Prostate gland (tissue), 2 donors: ENCODE measurements at places on chromosomes 11 and 22. TPM values are rescaled to one million over a fixed set of nuclear protein-coding genes. Genes with fewer than 3 reads are reported as not detected.

DNA sequence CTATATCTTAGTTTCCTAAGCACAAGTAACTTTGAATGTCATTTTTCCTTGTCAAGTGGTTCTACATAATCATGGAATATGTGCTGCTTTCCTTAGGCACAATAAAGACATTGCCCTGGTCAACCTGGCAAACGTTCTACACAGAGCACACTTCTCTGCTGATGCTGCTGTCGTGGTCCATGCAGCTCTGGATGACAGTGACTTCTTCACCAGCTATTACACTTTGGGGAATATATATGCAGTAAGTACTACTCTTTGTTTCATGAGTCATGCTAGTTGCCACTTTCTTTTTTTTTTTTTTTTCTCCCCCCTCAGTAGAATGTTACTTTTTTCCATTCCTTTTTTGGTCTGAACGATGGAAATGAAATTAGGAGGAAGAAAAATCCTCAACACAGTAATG is 38.5 kb downstream of the TTC17 start:
- no peaks in the 10 kb centered on the region for H3K4me1 ChIP-seq
- no peak overlapping the region for H3K4me3 ChIP-seq
- no peak overlapping the region for H3K27ac ChIP-seq
- no peaks in the 10 kb centered on the region for H3K36me3 ChIP-seq
- no peak for DNase-seq

- no peak for DNase-seq
- H3K27me3 ChIP-seq, result peaks cover under 1% of the 10 kb centered on the region
- no peak overlapping the region for H3K4me3 ChIP-seq
- H3K4me1 ChIP-seq, result no peaks in the 10 kb centered on the region
- no peak overlapping the region for H3K27ac ChIP-seq
These were observed 489.5 kb upstream of the B3GAT1 start for GRCh38 chr11:134901542-134901941.

GRCh38 chr22:19016081-19016766 is 80.1 kb upstream of the PRODH start:
- no peaks in the 10 kb centered on the region for H3K27me3 ChIP-seq
- no peaks in the 10 kb centered on the region for H3K4me1 ChIP-seq
- H3K27ac ChIP-seq, result no peak overlapping the region
- DNase-seq, result no peak

Gene LYVE1
- total RNA-seq, result 9.8 TPM

GRCh38 chr11:36389811-36390210 is 93.7 kb downstream of the PRR5L start:
- H3K27me3 ChIP-seq, result no peaks in the 10 kb centered on the region
- H3K36me3 ChIP-seq, result no peaks in the 10 kb centered on the region
- no peak for DNase-seq
- H3K27ac ChIP-seq, result no peak overlapping the region
- no peak overlapping the region for H3K4me3 ChIP-seq

GRCh38 chr11:118438314-118438931 is 2.1 kb downstream of the KMT2A start:
- peak overlapping the region; percentile 97 for H3K4me3 ChIP-seq
- H3K27ac ChIP-seq, result peak overlapping the region; percentile 97
- no peaks in the 10 kb centered on the region for H3K36me3 ChIP-seq
- DNase-seq, result peak; percentile 68

- no peak overlapping the region for H3K27ac ChIP-seq
- no peak for DNase-seq
- H3K4me1 ChIP-seq, result no peaks in the 10 kb centered on the region
- H3K36me3 ChIP-seq, result no peaks in the 10 kb centered on the region
These were observed 53.1 kb upstream of the CLNS1A start for GRCh38 chr11:77690649-77691048.

GRCh38 chr11:114215871-114216795 is 80.1 kb upstream of the NNMT start:
- DNase-seq, result no peak
- no peaks in the 10 kb centered on the region for H3K36me3 ChIP-seq
- H3K4me1 ChIP-seq, result peaks cover 23% of the 10 kb centered on the region
- H3K4me3 ChIP-seq, result no peak overlapping the region
- no peak overlapping the region for H3K27ac ChIP-seq

- no peaks in the 10 kb centered on the region for H3K4me1 ChIP-seq
- no peak overlapping the region for H3K4me3 ChIP-seq
- H3K36me3 ChIP-seq, result no peaks in the 10 kb centered on the region
- H3K27me3 ChIP-seq, result no peaks in the 10 kb centered on the region
- H3K27ac ChIP-seq, result no peak overlapping the region
These were observed 9.3 kb downstream of the MTFP1 start for GRCh38 chr22:30434843-30435242.

DNA sequence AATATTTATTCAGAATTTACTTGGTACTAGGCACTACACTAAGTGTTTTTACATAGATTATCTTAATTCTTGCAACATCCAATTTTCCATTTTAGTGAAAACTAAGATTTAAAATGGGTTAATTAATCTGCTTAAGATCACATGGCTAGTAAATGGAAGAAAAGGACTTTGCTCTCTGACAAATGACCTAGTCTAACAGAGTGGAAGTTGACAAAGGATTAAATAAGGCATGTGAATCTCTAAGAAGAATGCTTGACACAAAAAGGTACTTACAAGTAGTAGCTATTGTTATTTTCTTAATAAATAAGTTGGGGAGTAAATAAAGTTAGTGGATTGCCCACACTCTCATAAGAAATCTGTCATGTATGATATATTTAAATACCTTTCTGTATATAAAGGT is 584.8 kb downstream of the DLG2 start:
- H3K36me3 ChIP-seq, result no peaks in the 10 kb centered on the region
- no peak for DNase-seq
- H3K4me1 ChIP-seq, result no peaks in the 10 kb centered on the region
- no peaks in the 10 kb centered on the region for H3K27me3 ChIP-seq
- H3K4me3 ChIP-seq, result no peak overlapping the region

DNA sequence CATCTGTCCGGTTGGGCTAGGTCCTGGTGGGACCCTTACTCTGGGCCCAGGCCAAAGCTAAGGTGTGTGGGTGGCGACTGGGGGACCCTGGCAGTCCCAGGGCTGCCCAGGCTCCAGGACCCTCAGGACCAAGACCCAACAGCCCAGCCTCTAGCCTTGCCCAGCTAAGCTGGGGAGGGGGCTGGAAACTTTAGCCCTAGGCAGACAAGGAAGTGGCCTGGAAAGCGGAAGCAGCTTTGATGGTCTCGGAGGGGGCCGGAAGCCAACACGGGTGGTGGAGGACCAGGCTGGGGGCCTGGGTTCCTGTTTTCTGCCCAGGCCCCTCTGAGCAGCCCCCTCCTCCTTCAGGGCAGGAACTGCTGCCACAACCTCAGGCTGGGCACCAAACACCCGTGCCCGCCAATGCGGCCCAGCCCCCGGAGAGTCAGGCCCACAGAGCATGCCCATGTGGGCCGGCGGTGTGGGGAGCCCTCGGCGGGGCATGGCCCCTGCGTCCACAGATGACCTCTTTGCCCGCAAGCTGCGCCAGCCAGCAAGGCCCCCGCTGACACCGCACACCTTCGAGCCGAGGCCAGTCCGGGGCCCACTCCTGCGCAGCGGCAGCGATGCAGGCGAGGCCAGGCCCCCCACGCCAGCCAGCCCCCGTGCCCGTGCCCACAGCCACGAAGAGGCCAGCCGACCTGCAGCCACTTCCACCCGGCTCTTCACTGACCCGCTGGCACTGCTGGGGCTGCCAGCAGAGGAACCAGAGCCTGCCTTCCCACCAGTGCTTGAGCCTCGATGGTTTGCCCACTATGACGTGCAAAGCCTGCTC is 2.8 kb downstream of the SIPA1 start:
- H3K4me3 ChIP-seq, result no peak overlapping the region
- no peak for DNase-seq
- H3K27ac ChIP-seq, result peak overlapping the region; percentile 19
- H3K36me3 ChIP-seq, result peaks cover 8% of the 10 kb centered on the region
- no peaks in the 10 kb centered on the region for H3K4me1 ChIP-seq

- H3K4me3 ChIP-seq, result no peak overlapping the region
- no peaks in the 10 kb centered on the region for H3K36me3 ChIP-seq
- DNase-seq, result no peak
- H3K27me3 ChIP-seq, result no peaks in the 10 kb centered on the region
- H3K27ac ChIP-seq, result no peak overlapping the region
These were observed 94.6 kb upstream of the RCN1 start for GRCh38 chr11:31996159-31996881.

Gene TST
- 58.1 TPM for total RNA-seq

Gene TSPAN18
- total RNA-seq, result 6.6 TPM

Gene TRPC6
- 4.1 TPM for total RNA-seq

- H3K4me1 ChIP-seq, result no peaks in the 10 kb centered on the region
- DNase-seq, result no peak
- H3K4me3 ChIP-seq, result no peak overlapping the region
- H3K36me3 ChIP-seq, result no peaks in the 10 kb centered on the region
- no peaks in the 10 kb centered on the region for H3K27me3 ChIP-seq
These were observed 327.1 kb upstream of the MTNR1B start for GRCh38 chr11:92642177-92642931.

GRCh38 chr11:64876229-64876750 is 2.1 kb downstream of the EHD1 start:
- peak overlapping the region; percentile 69 for H3K27ac ChIP-seq
- H3K4me1 ChIP-seq, result peaks cover 3% of the 10 kb centered on the region
- no peak for DNase-seq
- H3K4me3 ChIP-seq, result peak overlapping the region; percentile 58

Gene PRR14L
- 42.4 TPM for total RNA-seq

DNA sequence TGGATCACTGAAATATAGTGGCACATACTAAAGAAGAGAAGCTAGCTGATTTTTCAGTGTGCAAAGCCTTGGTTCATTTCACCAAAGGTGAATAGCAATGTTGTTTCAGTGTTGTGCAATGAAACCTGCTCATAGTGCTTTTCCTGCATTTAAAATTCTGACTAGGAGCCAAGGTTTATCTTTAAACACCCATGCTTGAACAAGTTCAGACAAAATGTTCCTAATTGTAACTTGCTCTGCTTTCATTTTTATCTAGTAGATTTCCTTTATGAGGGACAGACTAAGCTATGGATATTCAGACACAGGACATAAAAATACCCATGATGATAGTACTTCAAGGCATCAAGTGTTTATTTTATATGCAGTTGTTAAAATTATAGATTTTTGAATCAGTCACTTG is 47.7 kb downstream of the BBOX1 start:
- no peaks in the 10 kb centered on the region for H3K4me1 ChIP-seq
- H3K27ac ChIP-seq, result no peak overlapping the region
- no peaks in the 10 kb centered on the region for H3K27me3 ChIP-seq
- H3K36me3 ChIP-seq, result no peaks in the 10 kb centered on the region
- H3K4me3 ChIP-seq, result no peak overlapping the region
- peak; percentile 36 for DNase-seq

Gene COPB1
- total RNA-seq, result 145 TPM

GRCh38 chr11:102831489-102832440 is 11.6 kb downstream of the MMP3 start:
- H3K27me3 ChIP-seq, result no peaks in the 10 kb centered on the region
- H3K27ac ChIP-seq, result no peak overlapping the region
- H3K36me3 ChIP-seq, result no peaks in the 10 kb centered on the region
- H3K4me3 ChIP-seq, result peak overlapping the region; percentile 7
- H3K4me1 ChIP-seq, result no peaks in the 10 kb centered on the region

GRCh38 chr22:31836010-31836409 is 82.2 kb downstream of the DEPDC5 start:
- no peaks in the 10 kb centered on the region for H3K4me1 ChIP-seq
- DNase-seq, result no peak
- no peak overlapping the region for H3K27ac ChIP-seq
- no peaks in the 10 kb centered on the region for H3K36me3 ChIP-seq
- no peak overlapping the region for H3K4me3 ChIP-seq
- no peaks in the 10 kb centered on the region for H3K27me3 ChIP-seq

Gene PHOX2A
- total RNA-seq, result not detected

GRCh38 chr11:110858547-110858921 is 146.3 kb upstream of the ARHGAP20 start:
- H3K36me3 ChIP-seq, result no peaks in the 10 kb centered on the region
- no peaks in the 10 kb centered on the region for H3K4me1 ChIP-seq
- H3K4me3 ChIP-seq, result no peak overlapping the region
- DNase-seq, result no peak
- no peaks in the 10 kb centered on the region for H3K27me3 ChIP-seq
- H3K27ac ChIP-seq, result no peak overlapping the region

GRCh38 chr22:30485362-30485988 is 13.7 kb upstream of the SEC14L3 start:
- no peaks in the 10 kb centered on the region for H3K27me3 ChIP-seq
- H3K4me3 ChIP-seq, result no peak overlapping the region
- no peaks in the 10 kb centered on the region for H3K36me3 ChIP-seq
- no peak overlapping the region for H3K27ac ChIP-seq

Gene MS4A3
- total RNA-seq, result not detected
